MG63 (cell line): ENCODE measurements at places on chromosomes 2 and 18. TPM values are rescaled to one million over a fixed set of nuclear protein-coding genes. Genes with fewer than 3 reads are reported as not detected.

GRCh38 chr2:233079953-233080835 is 20.1 kb downstream of the INPP5D start:
- no peak for DNase-seq

DNA sequence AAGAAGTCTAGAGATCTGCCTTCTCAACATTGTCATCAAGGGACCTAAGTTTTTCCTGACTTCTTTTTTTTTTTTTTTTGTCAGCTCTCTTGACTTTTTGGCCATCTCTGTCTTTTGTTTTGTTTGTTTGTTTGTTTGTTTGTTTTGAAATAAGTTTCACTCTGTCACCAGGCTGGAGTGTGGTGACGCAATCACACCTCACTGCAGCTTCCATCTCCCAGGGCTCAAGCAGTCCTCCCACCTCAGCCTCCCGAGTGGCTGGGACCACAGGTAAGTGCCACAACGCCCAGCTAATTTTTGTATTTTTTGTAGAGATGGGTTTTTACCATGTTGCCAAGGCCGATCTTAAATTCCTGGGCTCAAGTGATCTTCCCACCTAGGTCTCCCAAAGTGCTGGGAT is 5.6 kb upstream of the PUS10 start:
- no peak for DNase-seq

Gene LOXL3
- total RNA-seq = 17.8 and 22.9 TPM in 2 replicates

Gene C2orf15
- total RNA-seq = not detected in 2 replicates

Gene RGPD6
- 6.4 and 13.5 TPM in 2 replicates for total RNA-seq

Gene SNORC
- 1.1 and 4.1 TPM in 2 replicates for total RNA-seq
